AG09309 (cell line): ENCODE measurements at places on chromosomes 7 and 10.

DNA sequence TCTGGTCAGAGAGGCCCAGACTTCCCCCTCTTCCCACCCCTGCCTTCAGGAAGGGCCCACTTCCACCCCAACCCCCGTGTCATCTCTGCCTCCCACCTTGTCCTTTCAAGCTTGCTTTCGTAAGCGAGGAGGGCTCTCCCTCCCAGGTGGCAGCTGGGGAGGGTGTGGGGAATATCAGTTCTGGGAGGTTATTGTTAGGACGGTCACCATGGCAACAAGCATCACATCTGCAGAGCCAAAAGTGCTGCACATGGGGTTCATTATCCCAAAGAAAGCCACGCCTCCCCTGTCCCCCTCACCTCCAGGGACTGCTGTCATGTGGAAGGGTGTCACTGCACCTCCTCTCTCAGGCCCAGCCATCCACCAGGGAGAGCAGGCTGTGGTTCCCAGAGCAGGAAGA, 2.6 kb upstream of the CAMK2B start:
- DNase-seq = no peak

GRCh38 chr7:4174451-4174850, 507.6 kb upstream of the FOXK1 start:
- no peak for DNase-seq

- peak; percentile 87 for DNase-seq
These were observed 244.8 kb downstream of the KCNMA1 start for GRCh38 chr10:77392851-77393250.

DNA sequence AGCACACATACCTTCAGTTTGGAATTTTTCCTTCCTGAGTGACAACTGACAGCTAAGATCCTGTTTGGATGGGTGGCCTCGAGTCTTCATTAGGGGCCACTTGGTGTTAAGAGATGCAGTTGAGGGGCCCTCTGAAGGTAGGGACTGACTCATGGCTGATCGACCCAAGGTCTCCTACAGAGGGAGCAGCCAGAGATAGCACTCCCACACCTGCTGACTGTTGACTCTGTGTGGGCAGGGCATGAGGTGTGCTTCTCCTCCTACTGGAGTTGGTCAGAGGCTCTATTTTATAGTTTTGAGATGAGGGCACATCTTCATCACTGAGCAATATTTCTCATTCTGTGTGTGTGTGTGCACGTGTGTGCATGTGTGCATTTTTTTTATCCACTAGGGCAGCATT, 378.8 kb upstream of the PODXL start:
- no peak for DNase-seq

DNA sequence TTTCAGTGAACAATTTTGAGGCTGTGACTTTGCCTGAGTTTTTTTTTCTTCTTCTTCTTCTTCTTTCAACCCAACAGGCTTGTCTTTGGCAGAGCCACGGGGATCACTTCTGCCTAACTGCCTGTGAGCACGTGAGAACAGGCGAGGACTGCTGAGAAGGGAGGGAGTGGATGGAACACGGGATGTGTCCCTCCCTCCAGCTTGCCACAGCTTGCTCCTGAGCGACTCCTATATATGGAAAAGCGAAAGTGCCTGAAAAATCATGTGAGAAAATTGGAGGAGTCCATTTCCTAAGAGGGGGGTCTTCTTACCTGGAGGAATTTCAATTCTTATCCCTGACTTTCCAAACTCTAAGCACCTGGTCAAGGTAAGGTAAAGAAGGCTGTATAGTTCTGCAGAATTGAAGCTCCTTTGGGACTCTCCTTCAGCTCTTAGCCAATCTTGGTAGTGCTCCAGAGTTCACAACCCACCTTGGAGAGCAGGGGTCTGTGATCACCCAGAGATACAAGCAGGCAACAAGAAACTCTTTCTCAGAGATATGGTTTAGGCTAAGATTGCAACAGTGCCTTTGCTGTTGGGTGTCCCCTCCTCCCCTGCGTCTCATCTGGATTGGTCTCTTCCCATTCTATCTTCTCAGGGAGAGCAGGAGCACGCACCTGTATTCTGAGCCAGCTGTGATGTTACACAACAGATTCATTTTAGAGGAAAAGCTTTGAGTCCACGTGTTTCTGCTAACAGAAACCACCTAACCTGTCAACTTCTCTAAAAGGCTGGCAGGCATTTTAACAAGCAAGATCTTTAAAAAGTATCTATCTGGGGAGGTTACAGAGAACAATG, at the start of gene MAT1A:
Gene MAT1A, minus strand, starts transcription at position 208 of the 837 bp plus-strand sequence. CDS start 235 bp downstream, outside the sequence.
- DNase-seq = no peak

DNA sequence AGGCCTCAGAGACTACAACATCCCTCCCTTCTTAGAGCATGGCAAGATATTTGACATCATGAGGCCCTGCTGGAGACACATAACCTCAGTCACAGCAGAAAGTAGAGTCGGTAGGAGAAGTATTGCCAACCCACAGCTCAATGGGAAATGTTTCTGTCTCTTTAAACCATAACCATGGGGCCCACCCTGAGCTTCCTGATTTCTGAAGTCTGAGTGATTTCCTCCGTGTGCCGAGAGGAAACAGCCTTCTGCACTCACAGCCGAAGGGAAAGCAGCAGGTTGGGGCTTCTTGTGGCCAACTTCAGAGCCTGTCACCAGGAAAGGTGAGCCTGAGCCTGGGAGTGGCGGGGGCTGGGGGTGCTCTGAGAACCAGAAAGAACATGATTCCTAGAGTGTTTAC, at the start of gene GIMAP1:
Gene GIMAP1, plus strand, starts transcription at position 246 of the 400 bp plus-strand sequence. CDS start 2,435 bp downstream, outside the sequence.
- DNase-seq = no peak

- DNase-seq = no peak
These were observed 166.4 kb upstream of the TNRC18 start for GRCh38 chr7:5589819-5590595.

DNA sequence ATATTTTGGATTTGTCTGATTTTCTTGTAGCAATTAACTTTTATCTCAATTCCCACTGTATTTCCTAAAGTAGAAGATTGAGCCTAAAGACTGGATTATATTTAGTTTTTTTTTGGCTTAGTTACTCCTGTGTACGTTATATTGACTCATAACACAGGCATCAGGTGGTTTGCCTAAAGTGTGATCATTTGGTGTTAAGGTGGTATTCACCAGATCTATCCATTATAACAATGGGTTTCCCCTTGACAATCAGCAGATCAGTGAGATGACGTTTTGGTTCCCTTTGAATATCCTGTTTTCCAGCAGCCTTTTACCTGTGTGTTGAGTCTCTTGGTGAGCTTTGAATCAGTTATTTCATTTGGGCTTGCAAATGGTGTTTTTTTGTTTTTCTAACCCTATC, 18.1 kb downstream of the MAPK8 start:
- DNase-seq = no peak

- DNase-seq = no peak
These were observed 2.9 kb upstream of the NRAP start for GRCh38 chr10:113666682-113667252.

DNA sequence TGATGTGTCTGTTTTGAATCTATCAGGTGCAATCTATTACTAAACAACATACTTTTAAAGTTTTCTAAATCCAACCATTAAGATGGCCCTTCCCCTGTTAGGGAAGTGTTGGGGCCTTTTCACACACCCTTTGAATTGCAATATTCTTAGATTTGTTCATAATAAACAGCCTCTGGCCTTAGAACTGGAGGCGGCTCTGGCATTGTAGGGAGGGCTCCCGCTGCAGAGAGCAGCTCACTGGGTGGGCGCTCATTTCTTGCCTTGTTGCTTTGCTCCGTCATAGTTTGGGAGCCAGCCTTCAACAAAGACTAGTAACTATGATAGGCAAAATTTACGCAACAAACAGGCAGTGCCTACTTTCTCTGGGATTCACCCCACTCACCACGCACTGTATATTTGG, 4.2 kb upstream of the HOXA10 start:
- DNase-seq = no peak

GRCh38 chr10:126129026-126129425, 232.7 kb downstream of the FANK1 start:
- DNase-seq = no peak

GRCh38 chr10:73083221-73083620, 13.4 kb downstream of the P4HA1 start:
- no peak for DNase-seq

- DNase-seq = peak; percentile 7
These were observed 60.9 kb downstream of the ARMC3 start for GRCh38 chr10:22988581-22989360.

GRCh38 chr10:122576291-122576690, 15.7 kb downstream of the DMBT1 start:
- DNase-seq = no peak
